Amniotic epithelial cell (primary cell): ENCODE measurements at places on chromosomes 6 and 20.

DNA sequence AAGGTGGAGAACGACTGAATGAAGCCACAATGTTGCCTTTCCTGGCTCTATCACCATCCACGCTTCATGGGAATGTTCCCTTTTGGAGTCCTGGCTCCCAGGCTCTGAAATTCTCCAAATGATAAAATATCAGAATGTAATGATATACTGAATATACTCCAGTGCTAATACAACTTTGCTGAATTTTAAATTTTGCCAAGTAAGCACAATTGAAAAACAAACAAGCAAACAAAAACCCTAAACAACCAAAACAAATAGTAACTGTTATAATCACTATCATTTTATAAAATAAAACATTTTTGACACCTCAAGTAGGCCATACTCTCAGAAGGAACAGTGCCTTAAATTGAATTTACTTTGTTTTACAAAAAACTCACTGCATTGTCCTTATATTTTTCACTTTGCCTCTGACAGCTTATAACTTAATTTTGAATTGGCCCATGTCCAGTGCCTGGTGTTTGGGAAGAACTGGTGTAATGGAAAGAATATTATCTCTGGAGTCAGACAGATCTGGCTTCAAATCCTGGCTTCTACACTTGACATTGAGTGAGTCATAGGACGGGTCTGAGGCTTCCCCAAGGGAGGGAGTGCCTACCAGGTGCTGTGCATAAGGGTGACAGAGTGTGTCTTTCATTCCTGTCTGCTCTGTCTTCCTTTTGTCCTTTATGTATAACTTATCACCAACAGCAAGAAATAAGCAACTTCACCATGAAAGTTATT is 698.3 kb downstream of the EPM2A start:
- DNase-seq, result no peak

DNA sequence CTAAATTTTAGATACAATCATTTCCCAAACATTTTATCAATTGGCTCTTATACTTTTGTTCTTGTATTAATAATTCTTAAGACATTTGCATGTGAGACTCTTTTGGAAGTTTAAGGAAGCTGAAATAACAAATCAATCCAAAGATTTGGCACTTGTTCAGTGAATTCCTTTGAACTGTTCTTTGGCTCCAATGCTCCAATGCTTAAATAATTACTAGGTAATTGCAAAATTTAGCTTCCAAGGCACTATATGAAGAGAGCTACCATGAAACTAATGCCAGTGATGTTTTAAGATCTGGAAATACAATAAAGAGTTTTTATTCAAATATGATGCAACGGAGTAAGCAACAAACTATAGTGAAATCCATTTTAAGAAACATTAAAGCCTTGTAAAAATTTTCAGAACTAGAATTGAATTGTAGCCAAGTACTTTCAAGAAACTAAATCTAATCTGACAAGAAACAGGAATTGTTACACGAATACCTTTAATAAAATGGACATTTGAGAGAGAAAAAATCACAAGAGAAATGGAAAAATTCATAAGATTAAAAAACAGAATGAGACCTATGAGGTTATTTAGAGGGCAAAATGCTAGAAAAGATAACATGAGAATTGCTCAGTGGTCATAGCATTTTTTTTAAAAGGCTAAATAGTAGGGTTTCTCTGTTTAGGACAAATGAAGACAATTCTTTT is 43.6 kb upstream of the SMLR1 start:
- DNase-seq, result no peak

- DNase-seq, result no peak
These were observed 7.8 kb downstream of the SIM1 start for GRCh38 chr6:100456908-100457235.

DNA sequence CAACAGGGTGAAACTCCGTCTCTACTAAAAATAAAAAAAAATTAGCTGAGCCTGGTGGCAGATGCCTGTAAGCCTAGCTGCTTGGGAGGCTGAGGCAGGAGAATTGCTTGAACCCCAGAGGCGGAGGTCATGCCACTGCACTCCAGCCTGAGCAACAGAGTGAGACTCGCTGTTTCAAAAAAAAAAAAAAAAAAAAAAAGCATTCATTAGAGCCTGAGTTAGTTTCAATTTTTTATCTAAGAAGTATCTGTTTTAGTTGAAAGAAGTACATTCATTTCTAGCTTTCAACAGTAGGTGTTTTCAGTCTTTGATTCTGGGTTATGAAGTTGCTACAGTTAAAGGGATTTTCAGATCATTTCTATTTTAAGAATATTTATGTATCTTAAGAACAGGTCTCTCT is 42.2 kb downstream of the ZNF292 start:
- no peak for DNase-seq

GRCh38 chr20:16428112-16428511 is 145.1 kb downstream of the KIF16B start:
- DNase-seq, result no peak

DNA sequence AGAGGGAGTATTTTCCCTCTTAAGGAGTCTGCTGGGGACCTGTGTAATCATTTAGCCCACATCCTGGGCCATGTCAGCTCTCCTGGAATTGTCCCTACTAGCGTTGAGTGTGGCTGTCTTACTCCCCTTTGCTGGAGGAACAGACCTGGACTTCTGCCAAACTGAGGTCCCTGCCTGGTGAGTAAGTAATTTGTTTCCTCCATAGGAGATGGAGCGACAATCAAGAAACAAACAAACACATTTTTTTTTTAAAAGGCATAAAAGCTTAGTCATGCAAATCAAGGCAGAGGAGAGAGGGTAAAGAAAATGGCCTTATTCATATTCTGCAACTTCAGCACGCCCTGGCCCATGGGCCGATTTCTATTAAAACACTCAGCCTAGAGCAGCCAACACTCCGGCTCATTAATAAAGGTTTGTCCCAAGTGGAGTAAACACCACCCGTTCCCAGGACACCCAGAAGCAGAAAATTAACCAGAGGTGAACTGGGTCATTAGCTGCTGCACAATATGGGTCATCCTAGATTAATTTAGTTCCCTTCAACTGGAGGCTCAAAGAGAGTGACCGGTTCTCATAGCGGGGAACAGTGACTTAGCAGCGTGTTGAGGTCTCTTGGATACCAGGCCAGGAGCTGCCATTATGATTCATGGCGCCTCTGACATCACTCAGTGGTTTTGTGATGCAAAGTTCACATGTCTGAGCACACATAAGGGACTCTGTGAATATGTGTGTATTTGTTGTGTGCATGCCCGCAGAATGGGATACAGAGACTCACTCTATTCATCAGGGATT is 165.0 kb upstream of the SULF2 start:
- no peak for DNase-seq

GRCh38 chr6:13466304-13467215 is 20.8 kb downstream of the GFOD1 start:
- DNase-seq, result no peak

DNA sequence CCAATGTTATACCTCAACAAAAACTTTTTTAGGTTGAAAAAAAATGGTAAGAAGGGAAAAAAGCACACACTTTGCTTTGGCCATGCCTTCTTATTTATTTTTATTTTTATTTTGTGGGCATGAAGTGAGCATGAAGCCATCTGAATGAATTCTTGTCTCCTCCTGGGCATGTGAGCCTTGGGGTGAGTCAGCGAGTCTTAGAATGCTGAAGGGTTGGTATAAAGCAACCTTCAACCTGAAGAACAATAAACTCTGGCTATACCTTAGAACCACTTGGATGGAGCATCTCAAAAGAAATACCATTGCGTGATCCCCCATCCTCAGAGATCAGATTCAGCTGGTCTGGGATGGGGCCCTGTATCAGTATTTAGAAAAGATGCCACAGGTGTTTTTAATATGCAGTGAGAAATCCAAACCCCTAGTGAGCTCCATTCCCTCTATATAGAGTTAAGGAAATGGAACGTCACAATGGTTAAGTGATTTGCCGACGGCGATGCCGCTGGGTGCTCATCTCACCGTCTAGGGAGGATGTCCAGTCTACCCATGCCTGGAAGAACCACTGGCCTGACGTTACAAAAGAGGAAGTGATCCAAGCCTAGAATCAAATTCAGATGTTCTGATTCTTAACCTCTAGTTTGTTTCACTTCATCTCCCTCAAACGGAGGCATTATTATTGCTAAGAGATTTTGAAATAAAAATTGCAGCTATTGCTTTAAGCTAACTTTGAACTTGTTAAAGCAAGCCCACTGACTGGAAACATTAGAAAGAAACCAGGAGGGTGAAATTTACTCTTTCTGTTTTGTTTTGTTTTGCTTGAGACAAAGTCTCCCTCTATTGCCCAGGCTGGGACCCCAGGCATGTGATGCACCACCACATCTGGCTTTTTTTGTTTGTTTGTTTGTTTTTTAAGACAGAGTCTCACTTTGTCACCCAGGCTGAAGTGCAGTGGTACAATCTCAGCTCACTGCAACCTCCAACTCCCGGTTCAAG is 67.1 kb downstream of the EDN1 start:
- no peak for DNase-seq

DNA sequence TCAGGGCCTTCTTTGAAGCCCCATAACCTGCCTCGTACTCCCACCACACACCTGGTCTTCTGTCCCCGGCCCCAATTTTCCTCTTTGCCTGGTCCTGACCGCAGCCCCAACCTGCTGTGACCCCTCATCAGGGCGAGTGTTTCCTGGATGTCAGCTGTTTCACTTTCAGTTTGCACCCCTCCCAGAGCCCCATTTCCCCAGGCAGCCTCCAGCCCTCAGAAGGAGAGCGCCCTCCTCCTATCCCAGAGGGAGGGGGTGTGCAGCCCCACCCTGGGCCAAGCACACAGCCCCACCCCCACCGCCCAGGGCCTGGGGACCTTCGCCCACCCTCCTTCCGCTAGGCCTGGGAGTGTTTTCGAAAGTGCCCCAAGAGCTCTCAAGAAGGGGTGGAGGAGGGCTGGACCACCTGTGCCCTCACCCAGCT is 1.5 kb downstream of the BAK1 start:
- DNase-seq, result no peak

- peak; percentile 96 for DNase-seq
These were observed 300.7 kb downstream of the TENT5A start for GRCh38 chr6:81451787-81452186.

GRCh38 chr20:24609757-24610156 is 140.3 kb downstream of the SYNDIG1 start:
- DNase-seq, result no peak

DNA sequence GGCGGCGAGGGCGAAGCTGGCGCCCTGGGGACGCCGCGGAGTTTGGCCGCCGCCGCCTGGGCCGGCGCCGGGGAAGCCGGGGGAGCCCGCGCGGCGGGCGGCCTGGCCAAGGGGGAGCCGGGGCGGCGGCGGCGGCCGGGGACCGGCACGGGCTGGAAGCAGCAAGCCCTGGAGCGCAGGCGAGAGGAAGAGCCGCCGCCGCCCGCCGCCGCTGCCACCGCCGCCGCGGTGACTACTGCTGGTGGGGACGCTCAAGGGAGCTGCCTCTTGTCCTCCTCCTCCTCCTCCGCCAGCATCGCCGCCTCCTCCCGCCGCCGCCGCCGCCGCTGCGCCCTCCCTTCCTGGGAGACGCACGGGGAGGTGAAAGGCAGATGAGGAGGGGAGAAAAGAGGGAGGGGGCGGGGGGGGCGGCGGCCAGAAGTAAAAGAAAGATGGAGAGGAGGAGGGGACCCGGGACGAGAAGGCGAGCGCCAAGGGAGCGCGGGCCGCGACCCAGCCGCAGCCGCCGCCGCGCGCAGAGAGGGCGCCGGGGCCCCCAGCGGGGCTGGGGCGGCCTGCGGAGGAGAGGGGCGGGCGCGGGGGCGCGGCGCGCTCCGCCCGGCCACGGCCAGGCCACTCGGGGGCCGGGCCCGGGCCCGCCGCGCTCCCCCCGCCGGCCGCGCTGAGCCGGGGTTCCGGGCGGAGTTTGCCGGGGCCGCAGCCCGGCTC is 846 bp downstream of the PDE10A start:
- no peak for DNase-seq

DNA sequence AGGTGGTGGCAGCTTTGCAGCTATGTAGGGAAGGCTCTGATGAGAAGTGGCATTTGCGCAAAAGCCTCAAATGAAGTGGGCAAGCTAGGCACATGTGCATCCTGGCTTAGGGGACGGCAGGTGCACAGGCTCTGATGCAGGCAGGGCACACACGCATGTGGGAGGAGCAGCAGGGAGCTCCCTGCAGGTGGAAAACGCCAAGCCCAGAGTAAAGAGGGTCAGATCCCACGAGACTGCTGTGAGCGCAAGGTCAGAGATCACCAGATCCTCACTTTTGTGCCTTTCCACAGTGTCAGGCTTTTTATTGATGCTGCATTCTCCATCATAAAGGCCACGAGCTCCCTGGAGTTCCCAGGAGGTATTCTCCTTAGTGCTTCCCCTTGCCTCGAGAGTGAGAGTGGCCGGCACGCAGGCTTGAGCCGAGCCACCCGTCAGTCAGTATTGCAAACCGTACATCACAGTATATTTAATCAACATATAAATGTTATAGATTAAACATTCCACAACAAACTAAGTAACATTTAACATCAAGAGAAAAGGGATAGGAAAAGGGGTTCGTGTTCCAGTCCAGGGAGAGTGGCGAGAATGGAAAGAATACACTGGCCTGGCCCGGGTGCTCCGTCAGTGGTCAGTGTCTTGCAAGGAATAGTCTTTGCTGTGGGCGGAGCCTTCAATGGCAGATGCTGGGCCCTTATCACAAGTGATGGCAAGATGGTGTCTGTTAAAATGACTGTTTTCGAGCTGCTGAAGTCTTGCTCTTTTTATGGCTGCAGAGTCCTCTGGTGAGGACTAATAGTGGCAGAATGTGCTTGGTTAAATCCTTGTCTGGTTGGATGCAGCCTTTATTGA is 109.4 kb downstream of the SYNDIG1 start:
- no peak for DNase-seq

- peak; percentile 26 for DNase-seq
These were observed 242.0 kb downstream of the ARID1B start for GRCh38 chr6:157019115-157019641.

GRCh38 chr6:72418495-72418894 is 203.4 kb upstream of the KCNQ5 start:
- DNase-seq, result peak; percentile 85

- peak; percentile 69 for DNase-seq
These were observed 82.9 kb upstream of the FOXP4 start for GRCh38 chr6:41463062-41463930.

GRCh38 chr20:37911838-37912281 is 8.9 kb downstream of the VSTM2L start:
- DNase-seq, result peak; percentile 21

- peak; percentile 76 for DNase-seq
These were observed 506 bp downstream of the CITED2 start for GRCh38 chr6:139373928-139374356.

GRCh38 chr20:61728786-61729770 is 336.6 kb downstream of the TAF4 start:
- no peak for DNase-seq

GRCh38 chr20:10527781-10528180 is 92.7 kb downstream of the SLX4IP start:
- DNase-seq, result no peak

GRCh38 chr6:17930321-17930993 is 57.0 kb downstream of the KIF13A start:
- DNase-seq, result no peak

GRCh38 chr20:63417097-63417737 is 55.2 kb downstream of the KCNQ2 start:
- no peak for DNase-seq

GRCh38 chr20:63495741-63496595 is 2.9 kb downstream of the EEF1A2 start:
- peak; percentile 20 for DNase-seq
